Stomach (tissue), 19 donors: ENCODE measurements at places on chromosomes 1 and 21. TPM values are rescaled to one million over a fixed set of nuclear protein-coding genes. Genes with fewer than 3 reads are reported as not detected.

MCOLN3 gene
- total RNA-seq, result not detected

VWA5B1 gene
- not detected for total RNA-seq

- no peak for DNase-seq
These were observed 44.0 kb downstream of the ETS2 start for GRCh38 chr21:38849776-38850175.

- DNase-seq, result peak; percentile 80
These were observed 137.5 kb downstream of the NOS1AP start for GRCh38 chr1:162206749-162207635.

GRCh38 chr1:66352792-66353191 is 181.2 kb upstream of the SGIP1 start:
- no peak for DNase-seq

DNA sequence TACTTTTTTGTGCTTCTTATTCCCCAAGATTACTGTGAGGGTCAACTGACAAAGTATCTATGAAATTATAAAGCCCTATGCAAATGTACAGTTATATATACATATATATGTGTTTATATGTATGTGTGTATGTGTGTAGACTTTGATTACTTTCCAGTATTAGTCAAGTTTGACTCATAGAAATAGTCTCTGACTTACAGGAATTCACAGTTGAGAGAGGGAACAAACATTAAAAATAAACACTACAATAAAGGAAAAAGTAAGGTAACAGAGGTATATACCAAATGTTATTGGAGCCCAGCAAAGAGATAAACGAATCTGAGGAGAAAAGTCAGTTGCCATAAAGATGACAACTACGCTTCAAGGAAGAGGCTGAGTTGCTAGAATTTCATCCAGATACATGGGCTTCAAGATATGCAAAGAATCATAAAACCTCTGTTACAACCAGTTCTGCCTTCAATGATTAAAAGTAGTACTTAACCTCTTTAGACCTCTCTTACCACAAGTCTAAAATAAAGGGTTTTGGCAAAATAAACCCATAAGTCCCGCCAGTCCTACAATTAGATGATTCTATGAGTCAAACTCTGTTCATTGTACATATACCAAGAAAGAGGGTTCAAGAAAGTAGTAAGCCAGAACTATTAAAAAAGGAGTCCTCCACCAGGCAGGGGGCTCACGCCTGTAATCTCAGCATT is 7.2 kb downstream of the IFT25 start:
- no peak for DNase-seq

DNA sequence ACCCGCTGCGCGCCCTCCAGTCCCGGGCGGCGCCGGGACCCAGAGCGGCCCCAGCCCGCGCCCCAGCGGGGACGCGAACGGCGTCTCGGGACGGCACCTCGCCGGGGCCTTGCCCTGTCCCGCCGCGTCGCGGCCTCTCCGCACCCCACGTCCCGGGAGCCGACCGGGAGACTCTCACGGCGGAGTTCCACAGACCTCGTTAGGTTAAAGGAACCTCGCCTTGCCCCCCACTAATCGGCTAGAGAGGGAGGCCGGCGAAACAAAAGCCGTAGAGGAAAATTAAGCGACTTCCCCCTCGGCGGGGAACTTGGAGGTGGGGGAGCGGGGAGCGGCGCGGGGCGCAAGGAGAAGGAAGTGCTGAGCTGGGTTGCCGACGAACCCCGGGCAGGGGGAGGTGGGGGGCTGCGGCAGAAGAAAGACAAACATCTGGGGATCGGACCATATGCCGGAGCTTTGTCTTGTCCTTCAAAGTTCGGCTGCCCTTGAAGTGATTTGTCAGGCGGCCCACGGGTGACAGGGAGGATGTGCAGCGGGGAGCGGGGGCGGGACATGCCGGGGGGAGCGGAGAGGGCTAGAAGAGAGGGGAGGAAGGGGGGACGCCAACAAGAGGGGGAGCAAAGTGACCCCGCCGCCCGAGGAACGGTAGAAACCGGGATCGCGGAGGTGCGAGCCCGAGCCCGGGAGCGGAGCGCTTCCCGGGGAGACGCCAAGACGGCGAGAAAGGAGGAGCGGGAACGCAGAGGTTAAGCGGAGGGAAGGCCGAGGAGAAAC is 120.0 kb upstream of the RRP15 start:
- peak; percentile 50 for DNase-seq

GRCh38 chr1:81499487-81499886 is 301.2 kb upstream of the ADGRL2 start:
- DNase-seq, result no peak

NUDT4B gene
- total RNA-seq, result not detected

LMOD1 gene
- 27.5 TPM for total RNA-seq

- DNase-seq, result no peak
These were observed 15.8 kb downstream of the MYOM3 start for GRCh38 chr1:24096009-24096738.

DNA sequence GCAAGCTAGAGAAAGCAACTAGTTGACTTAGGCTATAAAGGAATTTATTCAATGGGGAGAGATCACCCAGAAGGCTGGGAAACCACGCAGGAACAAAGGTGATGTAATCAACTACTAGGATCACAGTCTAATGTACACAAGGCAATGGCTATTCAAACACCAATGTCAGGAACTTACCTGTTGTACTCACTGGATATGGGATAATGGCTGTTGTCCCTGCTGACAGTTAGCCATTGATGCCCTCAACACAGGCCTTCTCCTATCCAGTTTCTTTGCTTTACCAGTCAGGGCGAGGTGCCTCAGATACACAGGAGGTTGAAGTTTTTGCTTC is 32.3 kb downstream of the C21orf91 start:
- DNase-seq, result no peak

DNA sequence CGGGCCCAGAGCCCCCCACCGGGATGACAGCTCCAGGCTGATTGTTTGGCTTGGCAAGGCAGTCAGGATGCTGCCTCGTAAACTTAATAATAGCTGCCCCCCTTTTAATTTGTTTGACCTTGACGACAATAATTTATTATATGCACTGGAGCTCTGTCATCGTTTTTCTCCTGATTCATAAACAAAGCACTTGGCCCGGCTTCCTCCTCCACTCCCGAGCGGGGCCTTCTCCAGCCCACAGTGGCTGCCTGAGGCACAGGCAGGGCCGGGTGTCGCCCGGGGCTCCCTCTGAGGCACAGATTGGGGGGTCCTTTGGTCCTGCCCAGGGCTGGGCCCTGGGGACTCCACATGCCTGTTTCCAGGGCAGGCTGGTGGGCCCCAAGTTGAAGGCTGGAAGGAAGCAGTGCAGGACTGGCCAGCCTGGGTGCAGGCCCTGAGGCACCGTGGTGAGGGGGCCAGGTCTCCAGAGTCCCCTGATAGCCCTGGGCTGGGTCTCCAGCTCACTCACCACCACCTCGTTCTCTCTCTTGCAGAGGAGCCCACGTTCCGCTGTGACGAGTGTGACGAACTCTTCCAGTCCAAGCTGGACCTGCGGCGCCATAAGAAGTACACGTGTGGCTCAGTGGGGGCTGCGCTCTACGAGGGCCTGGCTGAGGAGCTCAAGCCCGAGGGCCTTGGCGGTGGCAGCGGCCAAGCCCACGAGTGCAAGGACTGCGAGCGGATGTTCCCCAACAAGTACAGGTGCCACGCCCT is 52.0 kb upstream of the ARHGEF16 start:
- DNase-seq, result no peak

FBXO44 gene
- 9.0 TPM for total RNA-seq

CITED4 gene
- total RNA-seq, result 152 TPM

SETD4 gene
- 31.4 TPM for total RNA-seq

- no peak for DNase-seq
These were observed 351.5 kb downstream of the USP25 start for GRCh38 chr21:16081304-16081703.

DNA sequence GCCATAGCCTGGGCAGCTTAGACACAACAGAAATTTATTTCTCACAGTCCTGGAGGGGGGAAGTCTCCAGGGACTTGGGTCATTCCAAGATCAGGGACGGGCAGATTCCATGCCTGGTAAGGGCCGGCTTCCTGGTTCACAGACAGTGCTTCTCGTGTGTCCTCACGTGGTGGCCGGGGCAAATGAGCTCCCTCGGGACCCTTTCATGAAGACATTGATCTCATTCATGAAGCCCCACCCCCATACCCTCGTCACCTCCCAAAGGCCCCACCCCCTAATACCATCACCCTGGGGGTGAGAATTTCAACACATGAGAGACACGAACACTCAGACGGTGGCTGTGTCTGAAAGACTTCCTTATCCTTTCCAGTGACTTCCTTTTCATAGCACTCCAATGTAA is 51.5 kb downstream of the ACOT7 start:
- DNase-seq, result no peak

- peak; percentile 63 for DNase-seq
These were observed 443.1 kb upstream of the DAB1 start for GRCh38 chr1:57866998-57867397.

- no peak for DNase-seq
These were observed 31.4 kb upstream of the TMEM61 start for GRCh38 chr1:54949053-54949452.
